ENCODE measurements at places on chromosomes 6 and 20.

DNA sequence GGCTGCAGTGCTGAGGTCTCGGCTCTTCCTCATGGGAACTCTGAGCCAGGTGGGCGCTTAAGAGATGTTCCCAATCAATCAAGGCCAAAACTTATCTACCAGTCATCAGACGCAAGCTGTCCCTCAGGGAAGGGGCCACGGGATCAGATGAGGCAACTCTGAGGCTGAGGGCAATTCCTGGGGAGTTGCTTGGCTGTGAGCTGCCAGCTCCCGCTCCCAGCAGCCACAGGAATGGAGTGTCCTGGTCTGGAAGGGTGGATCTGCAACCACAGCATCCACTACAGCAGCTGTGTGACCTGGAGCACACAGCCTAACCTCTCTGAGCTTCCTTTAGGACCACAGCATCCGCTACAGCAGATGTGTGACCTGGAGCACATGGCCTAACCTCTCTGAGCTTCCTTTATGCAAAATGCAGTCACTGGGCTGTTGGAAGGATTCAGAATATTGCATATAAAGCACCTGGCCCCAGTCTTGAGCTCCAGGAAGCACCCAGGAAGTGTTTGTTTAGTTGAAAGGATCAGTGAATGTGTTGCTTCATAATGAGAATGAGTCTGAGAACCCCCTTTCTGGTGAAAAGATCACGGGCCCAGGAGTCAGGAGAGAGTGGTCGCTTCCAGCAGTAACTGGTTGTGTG, 60.9 kb downstream of the TFAP2C start:
- no peak for DNase-seq

DNA sequence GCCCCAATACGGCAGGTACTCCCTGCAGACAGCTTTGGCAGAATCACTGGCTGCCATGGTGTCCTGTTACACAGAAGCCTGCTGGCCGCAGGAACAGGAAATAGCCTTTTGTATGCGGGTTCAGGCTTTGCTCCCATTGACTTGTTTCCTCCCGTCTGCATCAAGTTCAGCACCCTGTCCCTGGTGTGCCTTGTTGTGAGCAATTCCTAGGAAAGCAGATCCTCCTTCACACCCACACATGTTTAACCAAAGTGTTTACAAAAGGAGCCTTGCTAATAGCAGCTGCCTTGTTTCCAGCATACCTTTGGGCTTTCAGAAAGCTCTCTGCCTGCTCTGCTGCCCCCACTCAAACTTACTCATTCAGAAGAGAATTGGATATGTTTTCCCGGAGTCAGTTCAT, 127.2 kb upstream of the SUPT3H start:
- no peak for DNase-seq

- DNase-seq, result no peak
Observed at GRCh38 chr6:12369781-12370262, 79.7 kb downstream of the EDN1 start.

DNA sequence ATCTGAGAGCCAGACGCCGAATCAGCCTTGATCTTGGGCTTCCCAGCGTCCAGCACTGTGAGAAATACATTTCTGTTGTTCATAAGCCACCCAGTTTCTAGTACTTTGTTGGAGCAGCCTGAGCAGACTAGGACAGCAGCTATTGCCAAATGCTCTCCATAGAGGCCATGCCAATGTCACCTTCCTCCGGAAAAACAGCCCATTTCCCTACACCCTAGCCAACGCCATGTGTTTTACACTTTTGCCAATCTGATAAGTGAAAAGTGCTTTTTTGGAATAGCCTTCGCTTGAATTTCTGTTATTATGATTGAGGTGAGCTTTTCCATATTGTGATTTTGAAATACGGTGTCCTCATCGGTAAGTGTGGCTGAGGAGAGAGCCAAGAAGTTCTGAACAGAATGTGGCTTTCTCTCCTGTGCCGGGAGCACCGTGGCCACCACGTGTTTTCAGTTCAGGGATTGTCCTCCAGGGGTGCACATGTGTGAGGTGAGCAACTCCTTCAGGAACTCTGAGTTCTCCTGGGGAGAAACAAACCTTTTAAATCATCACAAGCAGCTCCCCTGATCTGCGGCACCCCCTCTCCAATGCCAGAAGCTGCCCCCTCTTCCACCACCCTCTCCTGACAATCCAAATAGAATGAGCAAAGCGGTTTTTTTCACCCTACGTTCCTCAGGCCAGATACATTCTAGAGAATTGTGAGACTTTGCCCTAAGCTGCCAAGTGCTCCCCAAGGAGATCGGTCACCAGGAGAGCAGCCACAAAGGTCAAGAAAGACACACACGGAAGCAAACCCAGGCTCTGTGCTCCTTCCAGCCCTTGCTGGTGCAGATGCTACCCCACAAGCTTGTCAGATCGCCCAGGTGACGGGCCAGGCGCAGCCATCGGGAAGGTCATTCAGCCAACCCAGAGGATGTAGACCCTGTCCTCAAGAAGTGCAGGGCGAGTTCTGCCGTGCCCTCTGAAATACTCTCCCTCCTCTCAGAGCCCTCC, 36.0 kb downstream of the TAF8 start:
- no peak for DNase-seq

DNA sequence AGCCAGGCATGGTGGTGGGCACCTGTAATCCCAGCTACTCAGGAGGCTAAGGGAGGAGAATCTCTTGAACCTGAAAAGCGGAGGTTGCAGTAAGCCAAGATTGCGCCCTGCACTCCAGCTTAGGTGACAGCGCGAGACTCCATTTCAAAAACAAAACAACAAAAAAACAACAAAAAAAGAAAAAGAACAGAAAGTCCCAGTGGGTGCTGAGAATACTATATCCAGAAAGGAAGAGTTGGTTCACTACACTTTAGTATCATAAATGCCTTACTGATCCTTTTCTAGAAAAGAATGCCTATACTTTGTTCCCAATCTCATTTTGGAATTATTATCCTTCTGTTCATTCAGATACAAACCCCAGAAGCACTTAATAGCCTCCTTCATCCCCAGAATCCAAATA, 20.9 kb upstream of the ADGRG6 start:
- DNase-seq, result no peak

DNA sequence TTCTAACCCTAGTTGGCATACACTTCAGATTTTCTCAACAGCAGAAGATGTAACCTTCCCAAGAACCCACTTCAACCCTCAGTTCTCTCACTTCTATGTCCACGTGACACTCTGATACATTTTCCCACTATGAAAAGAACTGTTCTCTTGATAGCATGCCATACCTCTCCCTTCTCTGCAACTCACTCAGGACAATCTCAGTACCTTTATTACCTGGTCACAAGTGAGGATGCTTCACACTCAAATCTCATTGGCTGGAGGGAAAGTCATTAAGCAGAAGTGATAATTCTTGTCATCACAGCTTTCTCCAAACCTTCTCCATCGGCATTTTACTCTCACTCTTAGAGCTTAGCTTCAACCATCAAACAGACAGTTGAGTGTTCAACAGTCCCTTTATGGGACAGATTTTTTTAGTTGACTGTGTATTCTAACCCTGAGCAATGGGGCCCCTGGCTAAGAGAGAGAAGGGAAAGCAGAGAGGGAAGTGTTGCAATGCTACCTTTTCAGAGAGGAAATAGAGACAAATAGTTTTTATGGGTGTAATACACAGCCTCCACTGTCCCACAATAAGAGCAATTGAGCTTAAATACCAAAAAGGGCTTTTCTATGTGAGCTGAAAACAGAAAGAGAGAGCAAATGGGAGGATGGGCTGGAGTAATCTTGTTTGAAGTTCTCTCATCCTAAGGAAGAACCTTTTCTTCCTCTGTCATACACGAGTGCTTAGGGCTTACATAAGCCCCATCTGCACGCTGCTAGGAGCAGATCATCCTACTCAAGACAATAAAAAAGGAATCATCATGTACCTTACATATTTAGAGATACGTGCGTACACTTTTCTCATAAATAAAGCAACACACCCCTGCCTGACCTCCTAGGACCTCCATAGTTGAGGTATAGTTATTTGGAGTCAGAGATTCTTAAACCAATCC, 16.0 kb downstream of the HLA-DPA1 start:
- no peak for DNase-seq

DNA sequence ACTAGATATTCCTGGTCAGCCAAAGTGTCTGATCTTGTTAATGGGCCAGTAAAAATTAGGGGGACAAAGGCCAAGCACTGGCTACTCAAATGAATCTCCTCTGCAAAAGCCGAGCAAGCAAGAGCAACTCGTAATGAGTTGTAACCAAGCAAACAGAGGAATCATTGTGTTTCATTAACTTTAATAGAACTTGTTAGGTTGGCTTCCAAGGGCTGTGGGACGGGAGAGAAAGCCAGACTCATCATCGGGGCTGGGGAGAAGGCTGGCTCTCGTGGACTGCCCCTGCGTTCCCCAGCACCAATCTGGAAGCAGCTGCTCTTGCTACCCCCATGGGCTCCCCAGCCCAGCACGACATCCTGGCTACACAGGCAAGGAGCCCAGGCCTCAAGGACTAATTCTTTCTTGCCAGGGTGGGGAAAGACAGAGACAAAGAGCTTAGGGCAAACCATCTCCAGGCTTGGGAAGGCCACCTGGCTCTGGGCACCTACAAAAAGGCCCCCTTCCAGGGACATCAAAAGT, 10.5 kb upstream of the SCUBE3 start:
- DNase-seq, result no peak

GRCh38 chr20:38550274-38550673, 30.7 kb upstream of the ADIG start:
- DNase-seq, result no peak
